ENCODE measurements at places on chromosomes 4 and X. TPM values are rescaled to one million over a fixed set of nuclear protein-coding genes. Genes with fewer than 3 reads are reported as not detected.

The RBM46 gene
- 0.34 TPM for total RNA-seq

The NKX3-2 gene
- under 0.01 TPM for total RNA-seq

The HDX gene
- 1.4 TPM for total RNA-seq

The SLITRK4 gene
- not detected for total RNA-seq

The PTCHD1 gene
- total RNA-seq, result not detected
